ENCODE measurements at places on chromosomes 4 and X.

- no peak for DNase-seq
These were observed 113.1 kb downstream of the RAB28 start for GRCh38 chr4:13371048-13371447.

DNA sequence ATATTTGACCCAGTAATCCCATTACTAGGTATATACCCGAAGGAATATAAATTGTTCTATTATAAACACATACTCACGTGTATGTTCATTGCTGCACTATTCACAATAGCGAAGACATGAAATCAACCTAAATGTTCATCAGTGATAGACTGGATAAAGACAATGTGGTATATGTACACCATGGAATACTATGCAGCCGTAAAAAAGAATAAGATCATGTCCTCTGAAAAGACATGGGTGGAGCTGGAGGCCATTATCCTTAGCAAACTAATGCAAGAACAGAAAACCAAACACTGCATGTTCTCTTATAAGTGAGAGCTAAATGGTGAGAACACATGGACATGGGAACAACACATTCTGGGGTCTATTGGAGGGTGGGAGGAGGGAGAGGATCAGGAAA is 36.5 kb downstream of the NUDT9 start:
- DNase-seq: no peak

DNA sequence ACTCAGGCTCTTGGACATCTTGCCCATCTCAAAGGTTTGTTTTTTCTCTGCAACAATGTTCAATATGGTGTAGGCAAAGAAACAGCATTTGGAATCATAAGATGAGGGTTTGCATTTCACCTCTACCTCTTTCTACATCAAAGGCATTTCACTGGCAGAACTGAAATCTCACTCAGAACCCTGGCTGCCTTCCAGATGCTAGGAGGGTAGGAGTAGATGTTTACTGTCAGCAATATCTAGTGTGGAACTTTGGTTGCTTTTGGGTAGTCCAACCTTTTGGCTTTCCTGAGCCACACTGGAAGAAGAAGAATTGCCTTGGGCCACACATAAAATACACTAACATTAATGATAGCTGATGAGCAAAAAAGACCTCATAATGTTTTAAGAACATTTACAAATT is 297.0 kb upstream of the KLF3 start:
- DNase-seq: no peak

DNA sequence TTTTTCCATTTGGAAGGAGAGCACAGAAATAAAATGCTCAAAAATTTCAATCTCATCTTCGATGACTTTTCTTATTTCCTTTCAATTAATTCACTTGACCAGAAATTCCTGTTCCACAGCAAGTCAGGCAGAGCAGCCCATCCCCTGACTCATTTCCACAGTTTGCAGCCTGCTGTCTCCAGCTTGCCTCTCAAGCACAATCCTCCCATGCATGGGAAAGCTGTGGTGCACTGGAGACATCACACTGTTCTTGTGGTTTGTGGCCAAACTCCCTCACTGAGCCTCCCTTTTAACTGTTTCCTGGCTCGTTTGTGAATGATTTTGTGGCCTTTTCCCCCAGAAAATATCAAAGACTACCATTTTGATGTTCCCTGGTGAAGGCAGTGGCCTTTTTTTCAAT is 114.0 kb upstream of the ENPEP start:
- DNase-seq: no peak

DNA sequence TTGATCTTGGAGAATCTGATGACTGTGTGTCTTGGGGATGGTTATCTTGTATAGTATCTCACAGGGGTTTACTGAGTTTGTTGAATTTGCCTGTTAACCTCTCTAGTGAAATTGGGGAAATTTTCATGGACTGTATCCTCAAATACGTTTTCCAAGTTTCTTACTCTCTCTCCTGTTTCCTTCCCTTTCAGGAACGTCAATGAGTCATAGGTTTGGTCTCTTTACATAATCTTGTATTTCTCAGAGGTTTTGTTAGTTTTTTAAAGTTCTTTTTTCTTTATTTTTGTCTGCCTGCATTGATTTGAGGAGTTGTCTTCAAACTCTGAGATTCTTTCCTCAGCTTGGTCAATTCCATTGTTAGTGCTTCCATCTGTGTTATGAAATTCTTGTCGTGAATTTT is 227.7 kb upstream of the GPRIN3 start:
- no peak for DNase-seq

GRCh38 chr4:94451051-94451694 is 569 bp upstream of the PDLIM5 start:
- DNase-seq: no peak

GRCh38 chrX:16160729-16161128 is 6.6 kb upstream of the MAGEB17 start:
- no peak for DNase-seq

DNA sequence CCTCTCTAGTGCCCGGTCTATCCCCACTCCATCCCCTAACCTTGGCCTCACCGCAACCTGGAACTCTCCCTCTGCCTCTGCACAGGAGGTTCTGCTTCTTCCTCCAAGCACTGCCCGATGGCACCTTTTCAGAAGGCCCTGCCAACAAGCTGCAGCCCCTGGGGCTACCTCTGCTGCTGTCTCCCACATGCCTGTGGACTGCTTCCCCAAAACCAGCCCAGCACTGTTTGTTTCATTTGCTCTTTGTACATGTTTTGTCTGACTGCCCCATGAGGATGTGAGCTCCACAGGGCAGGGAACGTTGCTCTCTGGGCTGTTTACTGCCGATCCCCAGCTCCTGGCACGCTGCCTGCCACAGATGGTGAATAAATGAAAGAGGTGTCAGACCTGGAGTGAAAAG is 85.4 kb downstream of the INTS6L start:
- no peak for DNase-seq

- DNase-seq: no peak
These were observed 123.6 kb downstream of the RBM47 start for GRCh38 chr4:40506066-40506465.

- no peak for DNase-seq
These were observed 1950.7 kb upstream of the IGFBP7 start for GRCh38 chr4:59060895-59061294.

DNA sequence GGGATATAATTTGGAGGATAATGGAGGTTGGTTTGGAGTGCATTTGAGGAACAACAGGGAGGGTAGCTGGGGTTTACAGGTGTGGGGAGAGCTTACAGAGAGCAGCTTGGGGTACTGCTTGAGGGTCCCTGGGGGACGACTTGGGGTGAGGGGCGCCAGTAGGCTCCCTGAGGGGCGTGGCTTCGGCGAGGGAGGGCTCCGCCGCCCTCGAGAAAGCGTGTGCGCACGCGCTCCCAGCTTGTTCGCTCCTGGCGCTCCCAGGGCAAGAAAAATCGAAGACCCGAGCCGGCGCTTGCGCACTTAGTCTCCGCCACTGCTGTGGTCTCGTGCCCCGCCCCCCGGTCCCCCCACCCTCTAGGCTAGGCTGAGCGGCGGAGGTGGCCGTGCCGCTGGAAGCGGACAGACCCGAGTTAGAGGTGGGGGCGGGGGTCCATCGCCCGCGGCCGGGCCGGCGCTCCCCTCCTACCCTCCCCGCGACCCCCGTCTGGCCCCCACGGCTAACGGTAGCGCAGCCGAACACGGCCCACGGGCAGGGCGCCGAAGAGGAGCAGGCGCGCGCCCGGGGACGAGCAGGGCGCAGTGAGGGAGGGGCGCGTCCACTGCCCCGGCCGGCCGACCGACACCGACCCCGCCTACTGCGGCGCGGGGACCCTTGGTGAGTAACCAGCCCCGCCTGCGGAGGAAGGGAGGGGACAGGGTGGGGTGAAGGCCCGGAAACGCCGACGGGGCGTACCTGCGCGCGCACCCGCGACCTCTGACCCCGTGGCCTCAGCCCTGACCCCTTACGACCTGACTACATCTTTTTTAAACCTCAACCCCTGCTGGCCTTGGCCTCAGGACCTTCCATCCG is 5.4 kb upstream of the CCDC120 start:
- DNase-seq: peak; percentile 78

GRCh38 chr4:138297743-138298405 is 55.7 kb upstream of the SLC7A11 start:
- DNase-seq: no peak

- no peak for DNase-seq
These were observed 230.4 kb downstream of the EDA2R start for GRCh38 chrX:66408507-66408906.

- DNase-seq: no peak
These were observed 605 bp upstream of the FAT1 start for GRCh38 chr4:186724058-186724863.

DNA sequence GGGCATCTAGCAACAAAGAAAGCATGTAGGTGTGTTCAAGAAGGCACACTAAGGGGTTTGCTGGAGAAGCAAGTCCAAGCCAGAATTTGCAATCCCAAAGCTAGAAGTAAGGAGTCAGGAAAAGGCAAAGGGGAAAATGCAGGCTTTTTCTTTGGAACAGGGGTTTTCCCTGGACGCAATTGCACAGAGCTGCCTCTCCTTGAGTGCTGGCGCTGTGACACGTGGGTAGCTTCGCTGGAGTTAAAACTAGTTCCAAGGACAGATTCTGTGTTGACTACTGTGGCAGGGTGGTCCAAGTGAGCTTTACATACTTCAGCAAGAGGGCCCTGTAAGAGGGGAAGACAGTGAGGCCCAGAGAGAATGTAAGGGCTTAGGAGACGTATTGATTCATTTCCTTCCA is 277.1 kb downstream of the ADGRA3 start:
- DNase-seq: no peak

DNA sequence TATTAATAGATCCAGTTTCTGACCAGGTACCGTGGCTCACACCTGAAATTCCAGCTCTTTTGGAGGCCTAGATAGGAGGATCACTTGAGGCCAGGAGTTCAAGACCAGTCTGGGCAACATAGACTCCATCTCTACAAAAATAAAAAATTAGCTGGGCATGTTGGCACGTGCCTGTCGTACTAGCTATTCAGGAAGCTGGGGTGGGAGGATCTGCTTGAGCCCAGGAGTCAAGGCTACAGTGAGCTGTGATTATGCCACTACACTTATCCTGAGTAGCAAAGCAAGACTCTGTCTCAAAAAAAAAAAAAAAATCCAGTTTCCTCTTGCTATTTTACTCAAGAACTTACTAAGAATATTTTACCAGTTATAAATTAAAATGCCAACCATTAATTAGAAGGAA is 91.7 kb downstream of the SLC10A6 start:
- no peak for DNase-seq

GRCh38 chr4:76955182-76955581 is 5.6 kb downstream of the SEPTIN11 start:
- DNase-seq: no peak

DNA sequence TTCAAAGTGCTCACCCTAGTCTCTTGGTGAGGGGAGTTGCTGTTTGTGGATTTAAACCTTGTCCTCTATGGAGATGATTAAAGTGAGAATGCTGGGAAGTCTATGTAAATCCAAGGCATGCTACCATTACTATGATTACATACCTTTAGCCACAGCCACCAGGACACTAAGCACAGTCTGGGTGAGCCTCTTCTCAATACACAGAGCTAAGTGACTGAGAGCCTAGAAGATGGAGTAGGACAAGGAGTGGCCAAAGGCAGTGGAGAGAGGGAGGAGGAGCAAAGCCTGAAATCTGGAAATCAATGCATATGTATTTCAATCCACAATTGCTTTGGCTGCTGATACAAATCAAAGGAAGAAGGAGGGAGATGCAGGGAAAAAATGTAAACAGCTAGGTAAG is 12.7 kb upstream of the TSPAN5 start:
- DNase-seq: no peak

DNA sequence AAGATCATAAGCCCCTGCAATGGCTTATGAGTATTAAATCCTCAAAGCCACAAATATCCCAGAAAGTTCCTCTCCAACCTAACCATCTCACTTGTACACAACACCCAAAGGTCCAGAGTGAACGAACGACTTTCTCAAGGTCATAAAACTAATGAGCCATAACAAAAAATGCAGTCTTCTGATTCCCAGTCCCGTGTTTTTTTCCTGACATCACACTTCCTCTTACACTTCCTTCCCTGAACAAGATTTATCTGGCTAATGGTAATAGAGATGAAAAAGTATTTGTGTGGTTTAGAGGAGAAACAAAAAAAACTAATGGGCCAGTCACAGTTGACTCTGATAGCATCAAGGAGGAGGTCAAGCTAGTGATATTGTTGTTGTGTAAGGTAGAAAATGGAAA is 99.5 kb upstream of the KLHL13 start:
- no peak for DNase-seq

DNA sequence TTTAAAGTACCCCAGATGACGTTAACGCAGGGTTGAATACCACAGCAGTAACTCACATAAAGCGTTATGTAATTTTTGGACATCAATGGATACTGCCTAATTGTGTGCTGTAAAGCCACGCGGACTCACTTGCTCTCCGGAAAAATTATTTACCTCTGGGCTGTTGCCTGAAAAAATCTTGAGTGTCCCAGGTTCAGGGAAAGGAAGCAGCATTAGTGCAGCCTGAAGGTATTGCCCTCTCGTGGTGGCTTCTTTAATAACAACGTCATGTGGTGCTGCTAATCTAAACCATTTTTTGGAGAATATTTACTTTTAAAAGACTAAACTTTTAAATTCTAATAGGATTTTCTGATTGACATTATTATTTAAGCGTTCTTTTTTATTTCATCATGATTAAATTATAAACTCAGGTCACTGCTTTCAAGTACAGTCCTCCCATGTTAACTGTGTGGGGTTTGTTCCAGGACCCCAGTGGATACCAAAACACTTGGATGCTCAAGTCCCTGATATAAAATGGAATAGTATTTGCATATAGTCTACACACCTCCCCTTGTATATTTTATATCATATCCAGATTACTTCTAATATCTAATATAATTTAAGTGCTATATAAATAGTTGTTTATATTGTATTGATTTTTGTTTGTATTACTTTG is 384.8 kb downstream of the FAM133A start:
- DNase-seq: no peak

DNA sequence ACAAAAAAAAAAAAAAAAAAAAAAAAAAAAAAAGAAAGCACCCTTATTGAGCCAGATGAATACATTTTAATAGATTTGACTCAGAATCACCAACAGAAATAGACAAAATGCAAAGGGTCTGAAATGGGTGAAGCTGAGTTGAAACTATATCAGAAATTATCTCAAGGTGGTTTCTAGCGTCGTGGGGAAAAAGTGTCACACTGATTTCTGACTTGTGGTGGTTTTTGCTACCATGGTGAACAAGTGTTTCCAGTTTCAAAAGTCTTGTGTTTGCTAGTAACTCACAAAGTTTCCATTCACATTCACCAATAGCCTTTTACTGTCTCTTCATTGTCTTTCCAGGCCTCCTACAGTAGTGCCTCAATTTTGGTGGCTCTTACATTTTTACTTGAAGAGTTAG is 135.5 kb downstream of the ARHGAP24 start:
- DNase-seq: no peak

DNA sequence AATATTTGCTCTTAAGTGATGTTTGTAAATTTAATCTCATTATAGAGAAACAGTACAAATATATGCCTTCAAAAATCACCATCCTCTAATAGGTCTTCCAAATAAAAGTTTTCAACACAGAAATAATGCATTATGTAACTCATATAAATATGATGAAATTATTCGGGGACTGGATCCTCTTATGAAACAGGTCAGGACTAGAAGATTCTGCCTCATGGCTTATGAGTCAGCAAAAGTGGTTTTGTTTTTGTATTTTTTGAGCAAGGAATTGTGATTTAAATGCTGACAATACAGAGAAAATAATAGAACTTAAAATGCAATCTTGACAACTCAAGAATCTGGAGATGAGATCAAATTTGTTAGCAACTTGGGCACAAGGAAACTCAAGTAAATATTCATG is 179.7 kb upstream of the NDP start:
- DNase-seq: no peak
